ENCODE measurements at places on chromosomes 6 and 20.

- no peak for DNase-seq
Measured at GRCh38 chr6:93242049-93242448, 177.3 kb downstream of the EPHA7 start.

DNA sequence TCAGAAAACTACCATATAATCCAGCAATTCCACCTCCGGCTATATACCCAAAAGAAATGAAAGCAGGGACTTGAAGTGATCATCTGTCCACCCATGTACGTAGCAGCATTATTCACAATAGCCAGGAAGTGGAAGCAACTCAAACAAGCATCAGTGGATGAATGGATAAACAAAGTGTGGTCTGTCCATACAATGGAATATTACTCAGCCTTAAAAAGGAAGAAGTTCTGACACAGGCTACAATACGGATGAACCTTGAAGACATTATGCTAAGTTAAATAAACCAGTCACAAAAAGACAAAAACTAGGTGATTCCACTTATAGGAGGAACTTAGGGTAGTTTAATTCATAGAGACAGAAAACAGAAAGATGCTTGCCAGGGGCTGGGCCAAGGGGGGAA, 76.5 kb downstream of the ATP9A start:
- DNase-seq: no peak

DNA sequence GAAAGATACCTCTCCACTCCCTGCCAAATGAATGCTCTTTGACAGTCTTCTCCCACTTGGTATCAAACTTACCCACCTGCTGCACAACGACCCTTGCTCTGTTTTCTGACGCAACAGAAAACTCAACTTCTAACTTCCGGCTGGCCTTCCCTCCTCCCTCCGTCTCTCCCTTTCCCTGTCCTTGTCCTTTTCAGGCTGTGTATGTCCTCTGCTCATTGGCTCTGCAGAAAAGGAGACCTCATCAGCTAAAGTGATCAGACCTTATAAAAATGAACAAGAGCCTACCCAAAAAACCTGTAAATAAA, 12.2 kb downstream of the TRAF3IP2 start:
- DNase-seq: no peak

DNA sequence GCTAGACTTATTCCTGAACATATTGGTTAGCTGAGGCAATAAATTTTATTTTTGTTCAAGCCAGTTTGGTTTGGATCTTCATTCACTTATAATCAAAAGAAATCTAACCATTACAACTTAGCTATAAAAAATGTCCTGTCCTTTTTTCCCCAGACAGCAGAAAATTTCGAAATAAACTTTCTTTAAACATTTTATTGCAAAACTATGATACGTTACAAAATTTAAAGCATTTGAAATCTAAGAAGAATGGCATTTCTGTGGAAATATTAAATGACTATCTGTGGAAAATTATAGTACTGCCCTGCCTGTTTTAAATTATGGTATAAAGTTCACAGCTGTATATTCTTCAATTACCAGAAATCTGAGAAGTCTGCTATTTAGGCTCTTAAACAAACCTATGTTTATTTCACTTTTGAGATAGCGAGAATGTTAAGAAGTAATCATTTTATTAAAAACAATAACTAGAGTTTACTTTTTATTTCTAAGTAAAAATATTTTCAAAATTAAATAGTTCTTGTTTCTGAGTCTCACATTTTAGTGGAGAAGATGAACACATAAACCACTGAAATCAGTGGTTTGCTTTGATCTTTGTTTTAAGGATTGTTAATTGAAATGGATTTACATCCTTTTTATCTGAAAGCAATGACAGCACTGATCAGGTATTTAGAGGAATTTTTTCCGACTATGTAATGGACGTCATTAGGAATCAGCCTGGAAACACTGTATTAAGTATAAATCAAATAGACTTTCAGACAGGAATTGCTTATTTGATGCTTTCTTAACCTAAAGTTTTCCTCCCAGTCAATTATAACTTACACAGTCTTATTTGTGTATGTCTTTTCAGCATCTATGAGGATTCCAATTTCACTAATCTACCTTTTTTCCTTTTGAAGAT, 553.7 kb downstream of the COL12A1 start:
- DNase-seq: no peak

GRCh38 chr20:32006841-32007786, 3.1 kb upstream of the CCM2L start:
- DNase-seq: no peak

DNA sequence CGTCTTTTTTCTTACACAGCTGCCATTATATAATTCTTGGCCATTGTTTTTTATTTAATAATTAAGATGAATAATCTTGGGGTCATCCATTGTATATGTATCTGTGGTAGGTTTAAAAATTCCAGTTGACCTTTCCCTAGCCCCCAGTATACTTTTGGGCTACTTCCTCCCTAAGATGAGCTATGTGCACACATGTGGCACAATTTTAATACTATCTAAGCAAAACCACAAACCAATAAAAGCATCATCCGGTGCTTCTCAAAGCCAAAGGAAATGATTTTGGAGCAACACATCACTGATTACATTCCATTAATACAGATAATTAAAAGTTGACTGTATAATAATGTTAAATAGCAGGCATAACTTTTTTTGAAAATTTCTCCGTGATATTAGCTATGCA, 161.2 kb downstream of the ATXN1 start:
- DNase-seq: no peak

GRCh38 chr6:37922563-37922962, 103.0 kb downstream of the ZFAND3 start:
- no peak for DNase-seq

- DNase-seq: no peak
Measured at GRCh38 chr6:169867751-169868191, 116.3 kb downstream of the ERMARD start.

Measured in GM12864 (cell line).